ENCODE measurements at places on chromosomes 16 and 17. TPM values are rescaled to one million over a fixed set of nuclear protein-coding genes. Genes with fewer than 3 reads are reported as not detected.

DNA sequence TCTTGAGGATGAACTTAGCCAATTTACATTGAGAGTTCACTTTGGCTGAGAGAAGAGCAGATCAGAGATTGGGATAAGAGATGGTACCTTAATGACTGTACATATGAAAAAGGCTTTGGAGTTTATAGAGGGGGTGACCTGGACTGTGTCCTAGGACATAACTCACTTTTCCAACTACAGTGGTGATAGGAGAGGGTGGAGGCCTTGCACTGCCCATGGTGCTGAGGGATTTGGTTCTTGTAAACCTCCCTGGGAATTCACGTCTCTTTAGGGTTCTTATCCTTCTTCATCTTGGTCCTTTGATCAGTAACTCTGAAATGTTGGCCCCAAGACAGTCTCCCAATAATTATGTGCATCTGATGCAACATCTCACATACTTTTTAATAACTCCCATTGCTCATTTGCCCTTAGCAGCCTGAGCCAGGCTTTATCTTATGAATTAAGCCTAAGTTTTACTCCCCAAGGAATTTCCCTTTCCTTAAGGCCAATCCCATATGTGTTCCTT is at the start of gene OR4D1:
TSS of gene OR4D1 (plus strand) at position 455 of the 505 bp plus-strand sequence. CDS start 6,770 bp downstream, outside the sequence.
- DNase-seq = no peak

DNA sequence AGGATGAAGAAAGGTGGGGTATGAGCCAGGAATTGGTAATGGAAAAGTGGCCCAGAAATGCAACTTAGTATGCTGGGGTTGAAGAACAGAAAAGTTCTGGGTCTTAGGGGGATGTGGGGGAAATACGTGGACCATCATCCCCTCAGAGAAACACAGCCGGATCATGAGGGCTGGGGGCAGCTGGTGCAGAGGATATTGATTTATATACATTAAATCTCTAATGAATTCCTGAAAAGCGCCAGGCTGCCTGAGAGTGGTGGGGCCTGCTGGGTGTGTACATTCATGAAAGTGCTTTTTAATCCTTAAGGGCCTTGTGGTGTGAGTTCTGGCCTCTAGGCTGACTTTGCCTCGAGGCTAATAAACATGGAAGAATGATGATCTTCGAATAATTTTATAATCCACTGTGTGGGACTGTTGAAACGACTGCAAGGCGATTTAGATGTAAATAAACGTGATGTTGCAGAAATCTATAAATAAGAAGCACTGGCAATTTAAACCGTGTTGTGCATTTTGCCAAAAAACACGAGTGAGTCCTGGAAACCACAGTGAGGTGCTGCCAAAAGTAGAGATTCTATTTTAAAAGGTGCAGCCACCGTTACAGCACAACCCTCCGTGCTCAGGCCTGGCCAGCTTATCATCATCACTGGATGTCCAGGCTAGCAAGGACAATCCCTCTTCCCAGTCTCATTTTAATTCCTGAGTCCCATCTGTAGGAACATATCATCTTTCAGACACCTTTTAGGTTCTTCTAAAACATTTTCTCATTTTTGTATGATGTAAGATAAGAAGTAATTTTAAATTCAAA is 32.1 kb downstream of the PRKAR1A start:
- DNase-seq = no peak

- DNase-seq = no peak
Measured at GRCh38 chr17:78892062-78892456, 10.9 kb downstream of the CEP295NL start.

DNA sequence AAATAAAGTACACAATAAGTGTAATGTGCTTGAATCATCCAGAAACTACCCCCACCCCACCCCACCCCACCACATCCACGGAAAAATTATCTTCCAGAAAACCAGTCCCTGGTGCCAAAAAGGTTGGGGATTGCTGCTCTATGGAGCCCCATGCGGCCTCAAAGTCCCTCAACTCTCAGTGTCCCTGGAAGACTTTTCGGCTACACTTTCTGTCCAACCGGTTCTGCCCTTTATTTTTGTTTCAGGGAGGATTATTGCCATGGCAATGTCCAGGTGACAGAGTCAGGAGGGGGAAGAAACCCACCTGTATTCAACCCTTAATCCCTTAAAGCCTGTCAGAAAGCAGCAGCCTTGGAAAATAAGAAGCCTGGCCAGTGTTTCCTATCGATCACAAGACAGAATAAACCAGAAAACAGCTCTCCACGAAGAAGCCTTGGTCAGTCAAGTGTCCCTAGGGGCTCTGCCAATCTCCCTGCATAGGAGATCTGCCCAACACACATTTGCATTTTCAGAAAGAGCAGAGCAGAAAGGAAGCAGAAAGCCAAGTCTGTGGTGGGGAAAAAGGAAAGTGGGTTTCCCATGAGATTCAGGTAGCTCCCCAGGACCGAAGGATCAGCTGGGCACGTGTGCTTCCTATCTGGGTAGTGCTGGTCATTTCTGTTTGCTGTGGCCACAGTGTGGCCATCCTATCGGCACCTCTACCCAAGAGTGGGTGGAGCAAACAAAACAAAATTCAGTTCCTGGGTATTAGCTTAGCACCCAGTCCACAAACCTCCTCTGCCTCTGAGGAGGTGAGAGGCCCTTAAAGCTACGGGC is 342.7 kb downstream of the SOX9 start:
- no peak for DNase-seq

DNA sequence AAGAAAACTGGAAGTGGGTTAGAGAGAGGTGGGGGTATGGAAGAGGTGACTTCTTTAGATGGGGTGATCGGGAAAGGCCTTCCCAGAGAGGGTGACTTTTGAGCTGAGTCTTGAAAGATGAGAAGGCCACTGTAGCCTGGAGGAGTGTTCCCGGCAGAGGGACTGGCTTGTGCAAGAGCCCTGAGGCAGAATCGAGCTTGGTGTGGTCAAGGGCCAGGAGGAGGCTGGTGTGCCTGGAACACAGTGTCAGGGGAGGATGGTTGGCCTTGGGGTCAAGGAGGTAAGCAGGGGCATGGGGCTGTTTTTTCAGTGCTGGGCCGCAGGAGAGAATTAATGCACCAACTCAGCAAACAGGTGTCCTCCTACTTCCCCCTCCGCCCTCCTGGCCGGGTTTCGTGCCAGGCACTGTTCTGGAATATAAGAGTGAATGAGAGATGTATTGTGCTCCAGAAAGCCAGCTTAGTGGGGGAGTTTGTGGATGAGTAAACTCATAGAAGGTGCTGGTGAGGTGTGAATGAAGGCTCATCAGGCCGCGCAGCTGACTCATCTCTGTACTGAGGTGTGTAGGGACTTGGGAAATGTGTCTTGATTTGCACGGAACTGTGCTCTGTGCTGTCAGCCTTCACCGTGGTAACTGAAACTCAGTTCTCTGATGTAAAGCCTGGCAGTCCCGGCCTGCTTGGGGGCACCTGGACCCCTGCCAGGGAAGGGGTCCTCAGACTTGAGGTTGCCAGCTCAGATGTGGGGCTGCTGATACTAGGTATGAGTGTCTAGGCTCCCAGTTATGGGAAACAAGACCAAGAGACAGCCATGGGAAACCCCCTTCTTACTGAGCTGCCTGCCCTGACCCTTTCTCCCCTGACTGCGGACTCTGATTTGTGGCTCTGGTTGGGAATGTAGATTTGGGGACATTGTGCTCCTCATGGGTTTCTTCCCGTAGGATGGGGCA is 15.3 kb downstream of the KSR1 start:
- peak; percentile 84 for DNase-seq

Gene TP53TG3F
- total RNA-seq = not detected

Gene TCAP
- 1.4 TPM for total RNA-seq

Gene SPATA33
- 15.1 TPM for total RNA-seq

Gene WNT9B
- total RNA-seq = not detected

Gene KRT16
- not detected for total RNA-seq

Gene ITGAD
- not detected for total RNA-seq

Gene MMP15
- 1.1 TPM for total RNA-seq

All from activated T-helper 1 cell treated with anti-CD3 and anti-CD28 coated beads, Interleukin-12 subunit alpha, Interleukin-12 subunit beta, Interleukin-2, Interleukin-4 antibody, amounts not matched to agents 30 ng/mL and 10 ng/mL and 1 ng/mL, durations not matched to agents 14 hours and 24 hours and 36 hours (primary cell).